8988T (cell line): ENCODE measurements at places on chromosomes 16 and 17.

DNA sequence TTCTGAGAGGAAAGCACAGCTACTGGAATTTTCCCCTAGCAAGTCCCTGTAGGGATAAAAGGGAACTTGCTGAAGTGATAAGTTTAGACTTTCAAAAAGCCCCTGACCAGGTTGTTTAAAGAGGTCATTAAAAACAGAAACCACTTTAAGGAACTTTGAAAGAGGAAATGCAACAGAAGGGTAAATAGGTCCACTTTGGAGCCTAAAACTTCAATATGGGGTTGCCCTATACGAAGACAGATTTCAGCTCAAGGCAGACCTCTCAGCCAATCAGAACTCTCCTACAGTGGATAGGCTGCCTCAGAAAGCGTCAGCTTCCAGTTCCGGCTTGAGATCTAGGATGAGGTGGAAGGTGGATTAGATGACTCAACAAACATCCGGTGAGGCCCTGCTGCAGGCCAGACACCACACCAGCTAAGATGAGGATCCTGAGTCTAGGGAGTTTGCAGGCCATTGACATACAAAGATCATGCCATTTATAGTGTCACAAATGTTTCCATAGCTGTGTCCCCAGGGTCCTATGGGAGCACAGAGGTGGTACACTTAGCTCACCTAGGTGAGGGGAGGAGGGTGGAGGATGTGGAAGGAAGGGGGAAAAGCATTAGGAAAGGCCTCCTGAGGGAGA lies 7.9 kb upstream of the MFSD6L start:
- DNase-seq = no peak

DNA sequence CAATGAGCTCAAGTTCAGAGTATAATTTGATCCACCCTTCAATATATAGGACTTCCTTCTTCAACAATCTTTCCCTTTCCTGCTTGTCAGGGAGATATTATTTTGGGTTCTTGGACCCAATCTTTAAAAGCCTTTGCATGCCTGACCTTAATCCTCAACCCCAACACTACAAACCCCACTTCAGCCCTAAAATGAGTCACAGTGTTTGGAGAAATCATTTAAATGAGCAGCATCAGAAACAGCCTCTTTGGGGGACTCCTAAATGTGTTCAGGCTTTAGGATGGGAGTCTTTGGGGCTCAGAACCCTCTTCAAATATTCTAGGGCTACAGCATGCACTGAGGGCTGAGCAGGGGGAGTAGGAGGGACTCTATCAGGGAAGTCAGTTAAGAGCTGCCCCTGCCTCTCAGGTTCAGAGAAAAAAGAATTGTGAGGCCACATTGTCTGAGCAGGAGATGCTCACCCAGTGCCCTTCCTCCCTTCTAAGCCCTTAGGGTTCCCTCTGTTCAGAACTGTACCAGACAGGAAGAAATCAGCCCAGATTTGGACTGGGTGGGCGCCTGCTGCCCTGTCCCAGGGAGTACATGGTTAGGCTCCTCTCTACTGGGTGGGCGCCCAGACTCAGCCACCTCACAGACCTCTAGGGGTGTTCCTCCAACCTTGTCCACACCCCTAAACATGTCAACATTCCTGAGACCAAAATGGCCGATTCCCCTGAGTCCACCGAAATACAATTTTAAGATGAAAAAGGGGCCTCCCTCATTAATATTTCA lies 5.0 kb downstream of the NEUROD2 start:
- DNase-seq = no peak

DNA sequence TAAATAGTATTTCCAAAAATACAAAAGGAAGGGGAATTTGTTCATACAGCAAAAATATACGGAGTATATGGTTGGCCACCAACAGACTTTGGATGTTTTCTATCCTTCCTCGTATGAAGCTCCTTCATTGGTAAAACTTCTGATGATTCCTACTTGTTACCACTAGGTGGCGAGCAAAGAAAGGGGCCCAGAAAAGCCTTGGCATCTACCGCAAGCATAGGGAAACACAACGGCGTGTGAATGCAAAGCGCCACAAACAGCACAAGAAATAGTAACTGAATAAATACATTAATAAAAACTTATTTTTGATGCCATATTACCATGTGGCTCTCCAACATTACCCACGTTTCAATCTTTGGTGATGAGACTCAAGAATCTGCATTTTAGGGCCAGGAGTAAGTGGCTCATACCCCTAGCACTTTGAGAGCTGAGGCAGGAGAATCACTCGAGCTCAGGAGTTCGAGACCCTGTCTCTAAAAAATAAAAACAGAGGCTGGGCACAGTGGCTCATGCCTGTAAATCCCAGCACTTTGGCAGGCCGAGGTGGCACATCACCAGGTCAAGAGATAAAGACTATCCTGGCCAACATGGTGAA lies 34.5 kb downstream of the YWHAE start:
- DNase-seq = no peak

DNA sequence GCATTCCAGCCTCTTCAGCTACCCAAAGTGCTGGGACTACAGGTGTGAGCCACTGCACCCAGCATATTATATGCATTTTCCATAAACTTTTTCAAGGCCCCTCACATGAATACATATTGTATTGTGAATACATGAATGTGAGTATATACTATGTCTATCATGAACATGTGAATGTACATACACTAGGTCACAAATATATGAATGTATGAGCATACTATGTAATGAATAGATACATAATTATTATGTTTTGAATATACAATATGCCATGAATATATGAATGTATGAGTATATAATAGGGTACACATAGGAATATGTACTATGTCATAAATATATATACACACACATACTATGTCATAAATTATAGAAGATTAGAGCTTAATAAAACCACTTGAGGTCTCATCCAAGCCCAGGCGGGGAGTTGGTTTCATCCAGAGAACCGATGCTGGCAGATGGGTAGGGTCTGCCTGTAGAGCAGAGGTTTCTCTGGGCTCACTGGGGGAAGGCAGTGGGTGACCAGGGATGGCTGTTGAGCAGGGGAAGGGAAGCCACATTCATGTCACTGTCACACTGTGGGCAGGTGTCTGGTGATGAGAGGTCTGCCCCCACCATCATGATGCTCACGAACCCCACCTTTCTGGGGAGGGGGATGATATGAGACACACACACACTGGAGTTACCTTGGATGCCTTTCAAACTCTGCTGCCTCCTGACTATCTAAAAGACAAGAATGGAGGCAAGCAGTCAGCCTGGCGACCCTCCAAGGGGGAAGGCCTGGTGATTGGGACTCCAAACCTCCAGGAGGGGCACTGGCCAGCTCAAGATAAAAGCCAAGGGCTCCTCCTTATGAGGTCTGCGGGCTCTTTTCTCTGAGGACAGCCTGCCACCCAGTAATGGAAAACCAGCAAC lies 7.3 kb downstream of the C16orf95 start:
- DNase-seq = no peak

DNA sequence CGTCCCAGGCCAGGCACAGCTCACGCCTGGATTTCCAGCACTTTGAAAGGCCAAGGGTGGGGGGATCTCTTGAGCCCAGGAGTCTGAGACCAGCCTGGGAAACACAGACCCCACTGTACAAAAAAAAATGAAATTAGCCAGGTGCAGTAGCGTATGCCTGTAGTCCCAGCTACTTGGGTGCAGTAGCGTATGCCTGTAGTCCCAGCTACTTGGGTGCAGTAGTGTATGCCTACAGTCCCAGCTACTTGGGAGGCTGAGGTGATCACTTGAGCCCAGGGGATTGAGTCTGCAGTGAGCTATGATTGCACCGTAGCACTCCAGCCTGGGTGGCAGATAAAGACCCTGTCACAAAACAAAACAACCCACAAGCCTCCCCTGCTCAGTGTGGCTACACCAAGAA lies 27.0 kb upstream of the SLC25A19 start:
- no peak for DNase-seq

- DNase-seq = peak; percentile 100
Observed at GRCh38 chr16:88569985-88570690, at the start of gene ZC3H18. TSS of gene ZC3H18 (plus strand) at chr16:88570403. CDS start at chr16:88577124, 6,721 bp downstream.

DNA sequence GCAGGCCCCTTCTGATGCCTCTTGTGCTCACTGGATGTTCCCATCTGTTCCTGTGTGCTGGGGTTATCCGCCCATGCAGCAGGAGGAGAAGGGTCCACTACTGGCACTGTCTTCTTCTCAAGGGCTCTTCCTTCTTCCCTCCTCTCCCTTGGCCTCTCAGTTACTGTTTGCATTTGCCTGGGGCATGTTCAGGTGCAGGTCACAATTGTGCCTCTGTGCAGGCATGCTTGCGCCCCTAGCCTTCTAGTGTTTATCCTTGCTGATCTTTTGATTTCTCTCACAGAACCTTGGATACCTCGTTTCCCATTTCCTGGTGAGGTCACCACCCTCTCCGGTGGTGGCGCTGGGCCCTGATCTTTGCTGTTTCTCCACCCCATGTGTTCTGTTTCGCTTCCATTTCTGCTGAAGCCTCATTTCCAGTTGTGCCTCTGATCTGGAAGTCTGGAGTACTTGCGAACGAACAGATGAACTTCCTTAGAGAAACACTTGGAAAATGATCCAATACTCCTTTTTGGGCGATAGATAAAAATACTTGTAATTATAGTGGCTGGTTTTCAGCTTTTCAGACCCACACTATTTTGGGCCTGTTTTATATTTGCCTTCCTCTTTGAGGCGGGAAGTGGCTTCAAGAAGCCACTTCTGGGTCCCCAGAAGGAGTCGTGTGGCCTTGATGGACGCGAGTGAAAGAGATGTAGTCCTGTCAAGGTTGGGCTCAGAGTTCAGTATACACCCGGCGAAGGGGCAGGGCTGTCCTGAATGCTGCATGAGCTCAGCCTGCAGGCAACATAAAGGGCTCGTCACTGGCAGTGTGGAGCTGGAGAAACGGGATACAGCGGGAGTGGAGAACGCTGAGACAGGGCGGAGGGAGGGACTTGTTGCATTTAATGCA lies 312.9 kb downstream of the SNX29 start:
- DNase-seq = no peak

DNA sequence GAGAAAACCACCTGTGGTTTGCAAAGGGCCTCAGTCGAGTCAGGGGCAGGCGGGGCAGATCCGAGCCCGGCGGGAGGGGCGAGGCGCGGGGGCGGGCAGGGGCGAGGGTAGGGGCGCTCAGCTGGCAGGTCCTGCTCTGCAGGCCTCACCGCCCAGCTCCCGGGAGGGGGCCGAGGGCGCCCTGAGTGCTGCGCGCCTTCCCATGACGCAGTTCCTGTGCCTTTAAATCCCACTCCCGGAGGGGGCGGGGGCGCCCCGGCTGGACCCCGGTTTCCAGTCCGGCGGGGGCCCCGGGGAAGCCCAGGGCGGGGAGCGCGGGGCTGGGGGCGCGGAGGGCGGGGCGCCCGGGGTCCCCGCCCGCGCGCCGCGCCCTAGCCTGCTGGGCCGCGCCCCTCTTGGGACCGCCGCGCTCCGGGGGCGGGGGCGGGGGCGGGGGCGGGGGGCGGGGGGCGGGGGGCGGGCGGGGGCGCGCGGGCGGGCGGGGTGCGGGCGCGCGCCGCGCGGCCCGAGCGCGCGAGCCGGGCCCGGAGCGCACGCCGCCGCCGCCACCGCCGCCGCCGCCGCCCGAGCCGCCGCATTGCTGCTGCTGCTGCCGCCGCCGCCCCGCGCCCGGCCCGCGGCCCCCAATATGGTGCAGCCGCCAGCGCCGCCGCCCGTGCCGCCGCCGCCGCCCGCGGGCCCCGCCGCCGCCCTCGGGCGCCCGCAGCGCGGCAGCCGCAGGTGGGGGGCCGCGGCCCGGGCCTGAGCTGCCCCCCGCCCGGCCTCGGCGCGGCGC lies at the start of gene JPH3:
JPH3 (plus strand) TSS at position 508 of the 775 bp plus-strand sequence. CDS start 639 bp downstream, outside the sequence.
- peak; percentile 96 for DNase-seq

- DNase-seq = no peak
Observed at GRCh38 chr17:42345396-42346073, 42.7 kb downstream of the STAT3 start.

DNA sequence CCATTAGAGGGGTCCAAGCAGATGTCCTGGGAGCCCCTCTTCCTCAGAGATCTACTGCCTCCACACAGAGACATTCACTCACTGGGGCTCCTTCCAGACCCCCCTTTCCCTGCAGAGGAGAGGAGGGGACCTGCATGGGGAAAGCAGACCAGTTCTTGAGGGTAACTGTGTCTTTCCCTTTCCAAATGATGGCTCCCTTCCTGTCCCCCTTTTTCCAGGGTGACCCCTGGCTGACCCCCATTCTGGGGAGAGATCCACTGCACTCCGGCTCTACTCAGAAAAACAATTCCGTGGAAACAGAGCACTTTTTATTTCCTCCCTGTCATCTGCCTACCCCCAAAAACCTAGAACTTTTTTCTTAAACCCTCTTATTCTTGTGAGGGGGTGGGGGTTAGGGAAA lies 6.4 kb downstream of the CACNA1G start:
- no peak for DNase-seq

DNA sequence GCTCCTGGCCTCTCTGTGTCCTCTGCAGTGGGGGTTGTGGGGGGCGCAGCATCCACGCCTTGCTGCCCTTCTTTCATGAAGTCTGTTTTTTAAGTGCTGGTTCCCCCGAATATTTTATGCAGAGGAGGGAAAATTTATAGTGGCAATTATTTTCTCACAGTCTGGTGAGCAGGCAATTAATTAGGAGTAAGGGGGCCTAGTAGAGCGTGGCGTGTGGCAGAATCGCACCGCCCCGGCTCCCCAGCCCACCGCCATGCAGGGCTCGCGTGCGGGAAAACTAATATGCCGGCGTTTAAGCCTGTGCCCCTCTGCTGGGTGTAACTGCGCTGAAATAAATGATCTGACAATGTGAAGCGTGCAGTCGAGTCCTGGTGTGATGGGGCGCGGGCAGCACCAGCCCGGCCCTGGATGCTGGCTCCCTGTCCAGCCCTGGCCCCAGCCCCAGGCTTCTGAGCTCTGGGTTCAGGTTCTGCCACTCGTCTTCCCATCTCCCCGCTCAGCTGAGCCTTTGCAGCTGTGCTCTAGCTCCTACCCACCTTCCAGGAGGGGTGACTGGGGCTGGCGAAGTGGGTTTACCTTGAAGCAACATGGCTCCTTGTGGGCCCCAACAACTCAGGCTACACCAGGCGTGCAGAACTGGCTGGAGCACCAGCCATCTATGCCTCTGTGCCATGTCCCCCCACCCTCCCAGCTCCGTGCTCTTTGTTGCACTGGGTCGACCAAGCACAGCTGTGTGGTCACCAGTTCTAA lies 13.8 kb downstream of the ENGASE start:
- no peak for DNase-seq

DNA sequence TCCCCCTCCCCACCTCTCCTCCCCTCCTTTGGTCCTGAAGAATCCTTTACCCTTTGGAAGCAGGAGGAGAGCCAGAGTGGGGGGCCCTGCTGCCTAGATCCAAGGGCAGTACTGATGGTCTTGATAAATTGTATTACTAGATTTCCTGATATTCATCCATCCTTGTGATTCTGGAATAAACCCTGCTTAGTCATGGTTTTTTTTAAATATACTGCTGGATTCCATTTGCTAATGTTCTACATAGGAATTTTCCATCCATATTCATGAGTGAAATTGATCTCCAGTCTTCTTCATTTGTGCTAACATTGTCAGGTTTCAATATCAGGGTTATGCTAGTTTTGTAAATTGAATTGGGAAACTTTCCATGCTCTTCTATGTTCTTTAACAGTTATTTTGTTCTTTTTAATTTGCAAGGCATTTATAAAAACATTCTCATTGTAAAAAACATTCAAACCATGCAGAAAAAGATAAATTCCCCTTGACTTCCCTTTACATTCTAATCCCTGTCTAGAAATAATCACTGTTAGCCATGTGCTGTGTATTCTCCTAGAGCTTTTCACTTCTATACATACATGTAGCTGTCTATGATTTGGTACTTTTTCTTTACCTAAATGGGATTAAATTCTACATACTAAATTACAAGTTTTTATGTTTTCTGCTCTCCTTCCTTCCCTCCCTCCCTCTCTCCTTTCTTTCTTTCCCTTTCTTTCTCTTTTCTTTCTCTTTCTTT lies 56.7 kb downstream of the CCDC42 start:
- DNase-seq = no peak

- DNase-seq = no peak
Observed at GRCh38 chr17:13787636-13788035, 185.9 kb upstream of the HS3ST3A1 start.

GRCh38 chr17:56160422-56160821 lies 7.1 kb downstream of the ANKFN1 start:
- no peak for DNase-seq
